ENCODE measurements at places on chromosomes 12 and 14.
A peak's percentile ranks its signal among the peaks of the same experiment; 100 is the strongest.

GRCh38 chr14:101884934-101885576, 79.3 kb upstream of the DYNC1H1 start:
- DNase-seq = no peak

- DNase-seq = no peak
These were observed 23.2 kb downstream of the CFL2 start for GRCh38 chr14:34691206-34691605.

GRCh38 chr14:39682582-39682981, 250.3 kb upstream of the FBXO33 start:
- no peak for DNase-seq

DNA sequence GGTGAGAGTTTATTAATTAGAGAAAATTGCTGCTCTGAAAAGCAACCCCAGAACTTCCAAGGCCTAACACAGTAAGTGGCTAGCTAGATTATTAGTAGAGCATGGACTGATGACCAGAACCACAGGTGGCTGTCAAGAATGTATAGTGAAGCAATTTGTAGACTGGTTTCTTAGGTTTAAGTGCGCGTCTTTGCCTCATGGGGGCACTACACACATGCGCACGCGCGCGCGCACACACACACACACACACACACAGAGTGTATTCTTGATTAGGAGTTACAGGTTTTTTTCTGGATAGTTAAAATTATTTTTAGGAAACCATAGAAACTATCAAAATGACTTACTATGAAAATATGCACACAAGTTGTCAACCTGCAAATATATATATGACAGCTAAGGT, 66.5 kb downstream of the BHLHE41 start:
- peak; percentile 64 for DNase-seq

- DNase-seq = no peak
These were observed 226.9 kb downstream of the EPS8 start for GRCh38 chr12:15562263-15562662.

GRCh38 chr12:52659951-52660350, 7.9 kb upstream of the KRT2 start:
- DNase-seq = no peak

DNA sequence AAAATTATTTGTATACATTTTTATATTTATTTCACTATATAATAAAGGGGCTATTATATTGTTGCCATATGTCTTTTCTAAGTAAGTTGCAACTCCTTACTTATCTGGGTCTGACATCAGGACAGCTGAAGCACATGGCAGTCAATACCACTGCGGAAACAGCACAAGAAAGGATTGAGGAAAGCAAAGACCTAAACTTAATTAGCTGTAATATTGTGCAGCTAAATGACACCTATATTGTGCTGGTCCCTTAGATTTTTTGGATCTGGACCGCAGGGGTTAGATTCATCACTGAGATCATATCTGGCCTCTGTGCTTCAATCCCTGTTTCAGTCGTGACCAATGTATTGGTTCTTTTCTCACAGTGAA, 359.6 kb upstream of the DIO2 start:
- DNase-seq = no peak

GRCh38 chr12:123250471-123251383, 17.5 kb downstream of the MTRFR start:
- no peak for DNase-seq

GRCh38 chr12:80264386-80264785, 165.0 kb downstream of the OTOGL start:
- no peak for DNase-seq

GRCh38 chr12:7695566-7696197, at the start of gene GDF3:
GDF3 (minus strand) TSS chr12:7695775; CDS start chr12:7695728, 47 bp downstream.
- DNase-seq = no peak

GRCh38 chr12:105445249-105445648, 114.8 kb downstream of the C12orf75 start:
- DNase-seq = no peak

- DNase-seq = no peak
These were observed 623 bp upstream of the TSPAN8 start for GRCh38 chr12:71158361-71158882.

DNA sequence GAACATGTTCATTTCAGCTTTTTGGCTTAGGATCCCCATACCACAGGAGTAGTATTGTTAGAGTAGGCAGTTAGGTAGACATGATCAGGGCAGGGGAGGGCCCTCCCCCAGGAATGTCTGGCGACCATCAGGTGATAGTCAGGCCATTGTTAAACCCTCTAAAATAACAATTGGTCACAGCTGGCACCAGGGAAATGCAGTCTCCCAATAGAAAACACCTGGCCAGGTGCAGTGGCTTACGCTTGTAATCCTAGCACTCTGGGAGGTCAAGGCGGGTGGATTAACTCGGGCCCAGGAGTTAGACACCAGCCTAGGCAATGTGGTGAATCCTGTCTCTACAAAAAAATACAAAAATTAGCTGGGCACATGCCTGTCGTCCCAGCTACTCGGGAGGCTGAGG, 187.1 kb downstream of the MON2 start:
- no peak for DNase-seq

GRCh38 chr12:126874427-126875026, 1392.4 kb upstream of the TMEM132C start:
- DNase-seq = peak; percentile 75

DNA sequence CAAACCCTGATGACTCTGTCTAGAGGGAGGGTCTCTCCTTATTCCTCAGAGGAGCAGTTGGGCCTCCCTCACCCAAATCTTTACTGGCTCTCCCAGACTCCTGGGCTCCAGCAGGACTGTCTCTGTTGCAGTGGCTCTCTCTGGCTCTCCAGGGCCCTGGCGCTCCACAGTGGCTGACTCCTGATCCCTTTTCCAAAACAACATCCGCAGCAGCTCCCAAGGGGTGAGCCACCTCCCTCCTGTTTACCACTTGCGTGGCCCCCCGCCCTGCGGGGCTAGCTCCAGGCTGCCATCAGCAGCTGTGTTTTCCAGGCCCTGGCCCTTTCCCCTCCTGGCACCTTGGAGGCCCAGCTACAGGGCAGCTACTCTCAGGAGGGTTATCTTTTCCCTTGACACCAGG, 123.5 kb downstream of the CALM1 start:
- no peak for DNase-seq

DNA sequence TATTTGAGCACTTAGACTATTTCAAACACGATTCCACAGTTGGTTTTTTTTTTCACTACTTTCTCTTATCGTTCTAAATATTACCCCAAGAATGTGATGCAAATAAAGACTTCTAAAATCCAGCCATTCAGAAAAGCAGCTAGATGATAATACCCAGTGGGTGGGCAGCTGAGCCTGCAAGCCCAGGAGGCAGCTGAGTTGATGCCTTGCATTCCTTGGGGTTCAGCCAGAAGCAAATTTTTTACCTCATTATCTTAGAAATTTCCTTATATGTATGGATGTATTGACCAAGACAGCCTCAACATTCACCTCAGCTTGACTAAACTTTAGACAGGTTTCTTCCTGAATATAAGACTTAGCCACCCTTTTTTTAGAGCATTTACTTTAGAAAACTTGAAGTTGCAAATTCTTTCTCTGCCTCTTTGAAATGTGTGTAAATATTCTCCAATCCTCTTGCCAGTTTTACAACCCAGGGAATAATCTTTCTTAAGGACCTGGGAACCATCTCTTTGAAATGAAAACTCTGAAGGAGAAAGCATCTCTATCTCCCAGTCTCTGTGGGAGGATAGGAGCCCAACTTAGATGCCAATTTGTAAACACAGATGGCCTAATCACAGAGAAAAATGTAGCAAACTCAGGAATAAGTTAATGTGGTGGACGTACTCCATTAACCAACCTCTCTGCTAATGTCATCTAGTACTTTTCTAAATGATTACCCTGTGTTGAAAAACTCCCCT, 52.2 kb upstream of the ANP32D start:
- DNase-seq = no peak

GRCh38 chr14:50813544-50813863, 17.5 kb downstream of the NIN start:
- peak; percentile 85 for DNase-seq

DNA sequence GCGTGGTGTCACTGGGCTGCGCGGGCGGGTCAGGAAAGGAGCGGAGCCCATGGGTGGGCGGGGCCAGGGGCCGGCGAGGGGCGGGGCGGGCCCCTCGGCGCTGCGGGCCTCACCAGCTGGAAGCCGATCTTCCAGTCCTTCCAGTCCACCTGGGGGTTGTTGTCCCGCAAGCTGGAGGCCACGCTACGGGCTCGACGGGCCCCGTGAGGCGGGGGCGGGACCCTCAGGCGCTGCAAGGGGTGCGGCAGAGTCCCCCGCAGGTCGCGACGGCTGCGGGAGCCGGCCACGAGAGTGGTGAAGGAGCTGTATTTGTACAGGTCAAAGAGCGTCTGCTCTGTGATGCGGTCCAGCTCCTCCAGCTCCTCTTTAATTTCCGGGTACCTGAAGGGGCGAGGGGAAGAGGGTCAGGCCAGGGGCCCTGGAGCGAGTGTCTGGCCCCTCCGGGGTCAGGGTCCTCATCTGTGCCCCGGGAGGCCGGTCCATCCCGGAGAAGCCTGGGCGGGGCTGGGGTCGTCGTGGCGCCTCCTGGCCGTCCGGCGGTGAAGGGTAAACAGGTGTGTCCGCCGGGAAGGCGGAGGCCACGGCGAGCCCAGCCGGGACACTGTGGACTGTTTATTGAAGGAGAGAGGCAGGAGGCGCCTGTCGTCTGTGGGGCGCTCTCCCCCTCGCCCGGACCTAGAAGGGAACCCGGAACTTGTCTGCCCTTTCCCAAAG, 11.9 kb downstream of the SCNN1A start:
- DNase-seq = no peak

- DNase-seq = peak; percentile 2
These were observed 752 bp downstream of the DACT1 start for GRCh38 chr14:58638231-58639197.

DNA sequence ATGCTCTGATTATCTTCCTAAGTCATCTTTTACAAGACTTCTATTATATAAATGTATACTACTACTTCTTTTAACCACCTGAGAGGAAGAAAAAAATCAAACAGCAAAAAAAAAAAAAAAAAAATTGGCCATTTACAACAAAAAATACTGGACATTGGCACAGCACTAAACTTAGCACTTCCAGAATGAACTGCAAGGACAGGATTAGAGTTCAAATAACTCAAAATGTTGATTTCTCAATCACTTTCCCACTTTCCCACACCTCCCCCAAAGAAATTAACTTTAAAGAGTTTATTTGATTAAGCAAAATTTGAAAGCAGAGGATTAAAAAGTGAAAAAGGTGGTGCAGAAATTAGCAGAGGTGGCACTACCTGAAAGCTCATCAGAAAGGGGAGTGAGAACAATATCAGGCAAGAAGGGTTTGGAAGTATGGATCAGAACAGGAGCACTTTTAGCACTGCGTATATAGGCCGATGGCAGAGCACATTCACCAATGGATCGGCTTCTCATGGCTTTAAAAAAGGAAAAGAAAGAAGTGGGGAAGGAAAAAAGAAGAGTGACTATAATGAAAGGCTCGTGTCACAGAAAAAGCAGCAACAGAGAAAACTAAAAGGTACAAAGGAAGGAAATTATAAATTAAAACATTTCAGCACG, 109.2 kb downstream of the RALGAPA1 start:
- DNase-seq = no peak

DNA sequence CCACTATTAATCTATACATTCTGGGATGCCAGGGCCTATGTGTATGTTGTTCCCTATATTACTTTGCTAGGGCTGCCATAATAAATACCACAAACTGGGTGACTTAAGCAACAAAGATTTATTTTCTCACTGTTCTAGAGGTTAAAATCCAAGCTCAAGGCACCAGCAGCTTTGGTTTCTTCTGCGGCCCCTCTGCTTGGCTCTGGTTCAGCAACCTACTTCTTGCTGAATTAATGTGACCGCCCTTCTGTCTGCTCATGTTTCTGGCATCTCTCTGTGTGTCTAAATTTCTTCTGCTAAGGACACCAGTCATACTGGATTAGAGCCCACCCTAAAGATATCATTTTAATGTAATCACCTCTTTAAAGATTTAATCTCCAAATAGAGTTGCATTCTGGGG, 84.7 kb downstream of the ZNF664 start:
- no peak for DNase-seq

- DNase-seq = no peak
These were observed 178.8 kb downstream of the GRIP1 start for GRCh38 chr12:66500091-66500490.

- DNase-seq = no peak
These were observed 96.5 kb upstream of the VASH1 start for GRCh38 chr14:76664790-76665189.

DNA sequence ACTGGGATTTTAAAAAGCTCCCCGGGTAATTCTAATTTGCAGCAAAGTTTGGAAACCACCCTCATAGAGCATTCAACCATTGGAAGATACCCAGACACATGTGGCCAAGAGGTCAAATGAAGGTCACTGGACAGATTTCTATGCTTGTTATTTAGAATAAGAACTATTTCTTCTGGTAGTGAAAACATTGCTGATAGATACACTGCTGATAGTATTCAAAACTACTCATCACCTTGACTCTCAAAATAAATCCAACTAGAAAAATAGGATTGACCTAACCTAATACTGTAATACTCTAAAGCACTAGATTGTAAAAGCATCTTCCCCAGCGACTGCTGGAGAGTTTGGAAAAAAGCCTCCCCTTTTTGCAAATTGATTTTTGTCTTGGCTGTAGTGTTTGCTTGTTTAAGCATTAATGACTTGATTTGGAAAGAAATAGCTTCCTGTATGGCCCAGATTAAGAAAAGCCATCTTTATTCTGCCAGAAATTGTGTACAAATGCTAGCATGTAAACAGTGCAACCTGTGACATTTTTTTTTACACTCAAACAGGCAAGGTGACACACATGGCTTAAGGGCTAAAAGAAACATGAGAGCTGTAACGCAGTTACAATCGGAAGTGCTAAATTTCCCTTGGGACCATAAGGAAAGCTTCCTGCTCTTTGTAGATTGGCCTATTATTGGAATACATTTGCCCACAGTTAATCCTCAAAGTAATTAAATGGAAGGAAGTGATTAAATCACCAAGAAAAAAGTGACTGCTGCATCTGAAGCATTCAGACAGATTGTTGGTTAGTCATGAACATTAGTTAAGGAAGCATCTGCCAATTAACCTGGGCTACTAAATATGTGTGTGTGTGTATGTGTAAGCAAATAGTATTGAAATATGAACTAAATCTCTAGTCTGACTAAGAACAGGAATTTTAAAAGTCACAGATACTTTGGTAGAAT, 356.5 kb upstream of the ATP2B1 start:
- no peak for DNase-seq

- peak; percentile 89 for DNase-seq
These were observed 44.1 kb downstream of the PSEN1 start for GRCh38 chr14:73180385-73180805.

DNA sequence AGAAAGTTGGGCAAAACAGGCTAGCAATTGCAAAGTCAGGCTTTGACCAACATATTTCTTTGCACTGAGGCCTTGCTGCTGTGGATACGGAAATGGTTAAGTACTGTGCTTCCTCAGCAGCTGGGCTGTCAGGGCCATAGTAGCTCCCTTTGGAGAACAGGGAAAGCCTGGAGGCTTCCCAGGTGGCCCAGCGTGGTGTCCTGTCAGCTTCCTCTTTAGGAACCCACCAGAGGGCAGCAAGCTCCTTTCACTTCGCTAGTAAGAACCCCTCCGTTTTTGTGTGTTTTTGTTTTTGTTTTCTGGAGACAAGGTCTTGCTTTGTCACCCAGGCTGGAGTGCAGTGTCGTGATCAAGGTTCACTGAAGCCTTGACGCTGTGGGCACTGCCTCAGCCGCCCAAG, 1.7 kb upstream of the CFAP251 start:
- no peak for DNase-seq

- DNase-seq = no peak
These were observed 200.7 kb downstream of the SLC2A13 start for GRCh38 chr12:39905152-39905551.
